ENCODE measurements at places on chromosomes 4 and X.

DNA sequence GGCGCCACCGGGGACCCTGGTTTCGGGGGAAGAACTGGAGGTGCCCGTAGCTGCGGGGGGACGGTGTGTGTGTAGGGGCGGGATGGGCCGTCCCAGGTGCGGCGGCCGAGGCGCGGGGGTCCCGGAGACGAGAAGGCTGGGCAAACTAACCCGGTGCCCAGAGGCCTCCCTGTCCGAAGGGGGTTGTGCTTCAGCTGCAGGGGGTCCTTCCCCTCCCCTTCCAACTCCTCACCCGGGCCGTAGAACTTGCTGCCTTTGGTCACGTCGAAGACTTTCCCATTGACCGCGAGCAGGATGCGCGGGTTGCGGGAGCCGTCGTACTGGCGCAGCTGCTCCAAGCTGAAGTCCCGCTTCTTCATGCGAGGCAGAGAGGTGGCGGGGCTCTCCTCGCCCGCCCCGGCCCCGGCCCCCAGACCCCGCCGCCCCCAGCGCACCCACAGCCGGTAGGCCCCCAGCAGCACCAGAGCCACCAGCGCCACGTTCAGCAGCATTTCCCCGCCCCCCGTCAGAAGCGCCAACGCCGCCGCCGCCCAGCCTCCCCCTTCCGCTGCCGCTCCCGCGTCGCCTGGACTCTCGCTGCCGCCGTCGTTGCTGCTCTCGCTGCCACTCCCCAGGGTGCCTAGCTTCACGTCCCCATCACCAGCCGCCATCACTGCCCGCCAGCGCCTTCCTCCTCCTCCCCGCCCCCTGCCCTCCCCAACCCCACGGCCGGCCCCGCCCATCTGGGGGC, at the start of gene PGRMC2:
TSS of gene PGRMC2 (minus strand) at position 673 of the 730 bp plus-strand sequence. CDS start at position 650, 23 bp downstream.
- no peak for DNase-seq

GRCh38 chrX:675955-676295, 45.3 kb downstream of the SHOX start:
- DNase-seq, result no peak

DNA sequence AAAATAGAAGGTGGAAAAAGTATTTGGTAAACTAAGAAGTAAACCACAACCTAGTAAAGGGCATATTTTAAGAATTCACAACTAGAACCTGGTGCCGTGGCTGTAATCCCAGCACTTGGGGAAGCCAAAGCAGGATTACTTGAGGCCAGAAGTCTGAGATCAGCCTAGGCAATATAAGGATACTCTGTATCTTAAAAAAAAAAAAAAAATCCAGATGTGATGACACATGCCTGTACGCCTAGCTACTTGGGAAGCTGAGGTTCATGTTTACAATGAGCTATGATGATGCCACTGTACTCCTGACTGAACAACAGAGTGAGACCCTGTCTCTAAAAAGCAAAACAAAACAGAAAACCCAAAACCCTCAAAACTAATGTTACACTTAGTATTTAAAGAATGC, 294.9 kb upstream of the ZCCHC13 start:
- no peak for DNase-seq

- no peak for DNase-seq
These were observed 45.8 kb downstream of the BCORL1 start for GRCh38 chrX:130028196-130028595.

DNA sequence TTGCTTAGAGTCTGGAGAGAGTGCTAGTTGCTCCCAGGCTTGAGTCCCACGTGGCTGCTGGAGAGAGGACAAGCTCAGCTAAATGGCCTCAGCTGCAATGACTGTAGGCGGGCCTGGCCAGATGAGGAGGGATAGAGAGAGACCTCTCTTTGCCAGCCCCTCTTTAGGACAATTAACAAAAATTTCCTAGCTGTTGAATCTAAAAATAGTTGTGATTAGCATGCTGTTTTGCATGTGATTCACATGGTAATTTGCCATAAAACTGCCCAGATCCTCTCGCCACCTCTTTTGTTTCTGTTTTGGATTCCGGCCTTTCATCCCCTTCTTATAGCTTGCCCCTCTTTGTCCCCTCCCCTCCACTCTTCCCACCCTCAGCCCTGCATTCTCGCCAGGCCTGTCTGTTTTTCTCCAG, 28.9 kb upstream of the PRPS1 start:
- DNase-seq, result no peak

GRCh38 chrX:13473442-13474163, 95.8 kb upstream of the EGFL6 start:
- DNase-seq, result no peak

DNA sequence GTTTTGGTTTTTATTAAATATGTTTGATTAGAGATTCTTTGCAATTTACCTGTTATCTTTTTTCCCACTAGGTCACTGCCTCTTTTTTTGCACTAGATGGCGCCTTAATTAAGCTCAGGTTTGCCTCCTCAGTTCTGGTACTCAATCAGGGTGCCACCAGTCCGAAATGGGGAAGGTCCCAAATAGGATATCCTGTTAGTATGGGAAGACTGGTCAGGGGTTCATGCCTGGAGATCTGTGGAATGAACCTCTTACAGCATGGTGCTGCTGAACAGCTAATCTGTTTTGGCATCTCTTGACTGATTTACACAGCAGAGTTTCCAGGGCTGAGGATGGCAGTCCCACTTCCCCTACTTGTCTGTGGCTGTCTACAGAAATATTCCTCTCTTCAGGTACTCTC, 24.2 kb upstream of the VSIG1 start:
- no peak for DNase-seq

DNA sequence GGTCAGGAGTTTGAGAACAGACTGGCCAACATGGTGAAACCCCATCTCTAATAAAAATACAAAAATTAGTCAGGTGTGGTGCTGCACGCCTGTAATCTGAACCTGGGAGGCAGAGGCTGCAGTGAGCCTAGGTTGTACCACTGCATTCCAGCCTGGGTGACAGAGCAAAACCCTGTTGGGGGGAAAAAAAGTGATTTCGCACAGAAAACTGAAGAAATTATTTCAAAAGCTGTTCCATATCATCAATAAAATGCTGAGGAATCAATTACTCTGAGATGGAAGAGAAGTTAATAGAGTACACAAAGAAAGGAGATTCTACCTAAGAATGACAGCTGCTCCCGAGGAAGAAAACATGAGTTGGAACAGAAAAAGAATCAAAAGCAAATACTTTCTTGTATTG, 95.9 kb downstream of the PDGFC start:
- DNase-seq, result no peak

GRCh38 chr4:169164669-169165415, 105.9 kb downstream of the SH3RF1 start:
- no peak for DNase-seq

DNA sequence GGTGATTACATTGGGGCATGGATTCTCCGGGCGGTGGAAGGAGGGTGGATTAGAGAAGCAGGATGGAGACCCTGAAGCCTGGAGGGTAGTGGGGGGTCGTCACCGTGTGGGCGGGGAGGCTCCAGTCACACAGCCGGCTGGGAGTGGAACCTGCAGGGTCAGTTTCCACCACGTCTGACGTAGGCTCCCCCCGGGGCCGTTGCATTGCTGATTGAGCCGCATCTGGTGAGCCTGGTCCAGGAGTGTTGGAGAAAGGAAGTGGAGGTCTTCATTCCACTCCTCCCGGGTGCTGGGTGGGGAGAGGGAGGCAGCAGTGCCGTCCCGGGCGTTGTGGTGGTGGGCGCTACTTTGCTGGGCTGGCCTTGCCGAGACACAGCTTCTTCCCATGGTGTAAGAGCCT, 28.1 kb downstream of the TBC1D14 start:
- DNase-seq, result no peak

- DNase-seq, result no peak
These were observed 191.3 kb downstream of the MID1IP1 start for GRCh38 chrX:38992441-38993096.

DNA sequence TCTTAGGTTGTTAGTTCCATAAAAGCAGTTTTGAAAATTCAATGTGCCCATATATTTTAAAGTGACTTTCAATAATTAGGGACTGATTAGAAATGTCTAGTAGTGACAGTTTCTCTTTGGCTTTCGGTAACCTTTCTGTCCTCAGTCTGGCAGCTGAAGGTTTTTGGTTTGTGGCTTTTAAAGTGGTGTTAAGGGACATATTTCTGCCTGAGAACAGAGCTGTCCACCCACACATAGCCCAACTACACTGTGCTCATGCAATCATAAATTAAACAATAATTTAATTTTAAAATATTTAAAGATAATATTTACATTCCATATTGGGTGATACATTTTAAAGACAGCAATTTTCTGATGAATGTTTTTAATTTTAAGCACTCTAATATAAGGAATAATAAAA, 335.0 kb upstream of the TENM3 start:
- no peak for DNase-seq

DNA sequence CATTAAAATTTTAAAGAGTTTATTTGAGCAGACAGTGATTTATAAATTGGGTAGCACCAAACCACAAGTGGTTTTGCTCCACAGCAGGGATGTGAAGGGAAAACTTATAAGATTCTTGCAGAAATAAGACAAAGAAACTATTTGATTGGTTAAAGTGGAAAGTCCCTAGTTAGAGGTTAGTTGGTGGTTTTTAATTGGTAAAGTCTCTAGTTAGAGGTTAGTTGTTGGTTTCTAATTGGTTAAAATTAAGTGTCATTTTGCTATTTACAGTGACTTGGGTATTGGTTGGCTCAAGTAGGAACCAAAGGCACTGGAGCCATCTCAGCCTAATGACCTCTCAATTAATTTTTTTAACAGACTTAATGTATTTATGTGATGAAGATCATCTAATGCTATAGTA, 23.0 kb downstream of the ATG4A start:
- DNase-seq, result no peak

GRCh38 chr4:107906458-107907100, 24.8 kb upstream of the CYP2U1 start:
- peak; percentile 56 for DNase-seq

- DNase-seq, result no peak
These were observed 20.3 kb upstream of the CTBP1 start for GRCh38 chr4:1269209-1269608.

DNA sequence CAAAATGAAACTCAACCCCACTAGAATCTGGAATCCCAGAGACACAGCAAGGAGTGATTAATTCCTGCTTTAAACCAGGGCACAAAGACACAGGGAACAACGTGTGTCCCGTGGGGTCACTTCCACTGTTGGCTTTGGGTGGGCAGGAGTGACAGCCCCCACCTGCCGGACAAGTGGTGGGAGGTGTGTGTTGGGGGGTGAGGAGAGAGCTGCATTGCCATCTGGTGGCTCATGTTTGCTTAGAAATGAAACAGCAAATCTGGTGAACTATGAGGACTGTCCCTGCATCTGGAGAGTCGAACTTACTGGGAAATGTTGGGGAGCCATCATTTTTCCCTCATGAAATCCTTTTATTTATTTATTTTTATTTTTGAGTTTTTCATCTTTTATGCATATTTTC, 75.9 kb upstream of the AFAP1 start:
- no peak for DNase-seq

GRCh38 chr4:75634951-75635350, 4.6 kb upstream of the CDKL2 start:
- DNase-seq, result no peak

GRCh38 chr4:16777726-16778125, 120.7 kb downstream of the LDB2 start:
- no peak for DNase-seq

- no peak for DNase-seq
These were observed 15.5 kb downstream of the P2RY8 start for GRCh38 chrX:1521459-1521956.

DNA sequence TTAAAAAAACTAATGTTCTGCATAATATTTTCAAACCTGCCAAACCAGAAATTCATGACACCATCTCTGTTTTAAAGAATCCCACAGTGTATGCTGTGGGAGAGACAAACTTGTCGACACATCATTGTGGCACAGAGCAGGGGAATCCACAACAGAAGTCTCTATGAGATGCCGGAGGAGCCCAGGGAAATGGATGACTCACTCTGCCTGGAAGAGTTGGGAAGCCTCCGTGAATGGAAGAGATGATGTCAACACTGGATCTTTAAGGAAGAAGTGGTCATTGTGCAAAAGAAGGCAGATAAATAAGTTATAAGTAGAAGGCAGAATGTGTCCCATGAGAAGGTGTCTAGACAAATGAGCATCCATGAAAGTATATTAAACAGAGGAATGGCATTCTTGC, 595.1 kb downstream of the RAB28 start:
- DNase-seq, result no peak

- no peak for DNase-seq
These were observed 2.9 kb downstream of the ADRA2C start for GRCh38 chr4:3768842-3769641.

DNA sequence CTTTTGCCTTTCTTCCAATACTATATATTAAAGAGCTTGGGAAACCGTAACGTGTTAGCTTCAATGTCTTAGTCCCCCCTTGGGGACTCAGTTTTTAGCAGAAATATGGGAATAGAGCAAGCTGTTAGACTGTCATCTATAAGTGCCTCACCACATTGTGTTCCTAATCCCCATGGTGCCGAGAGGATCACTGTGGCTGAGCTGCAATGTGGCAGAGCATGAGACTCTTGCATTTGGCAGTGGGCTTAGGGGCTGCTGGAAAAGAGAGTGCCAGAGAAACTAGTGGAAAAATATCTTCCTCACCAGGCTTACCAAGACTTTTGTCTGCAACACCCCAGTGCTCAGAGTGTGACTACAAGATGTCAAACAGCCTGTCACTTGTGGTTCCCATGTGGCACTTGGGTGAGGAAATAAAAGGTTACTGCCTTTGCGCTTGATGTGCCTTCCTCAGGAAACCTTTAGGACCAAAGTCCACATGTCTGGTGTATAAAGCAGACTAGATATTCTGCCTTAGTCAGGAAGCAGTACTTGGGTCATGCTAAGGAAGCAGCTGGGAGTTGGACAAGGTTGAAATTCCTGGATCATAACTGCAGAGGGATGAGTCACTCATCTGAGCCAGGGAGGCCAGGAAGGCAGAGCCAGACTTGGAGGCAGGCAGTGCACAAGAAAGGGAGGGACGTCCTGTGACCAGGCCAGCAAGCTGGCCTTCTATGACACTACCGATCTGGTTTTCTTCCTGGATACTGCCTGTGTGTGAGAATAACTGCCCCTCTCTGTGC, 9.7 kb upstream of the MAGEA4 start:
- DNase-seq, result no peak

GRCh38 chr4:15213302-15213970, 211.2 kb downstream of the CPEB2 start:
- no peak for DNase-seq

DNA sequence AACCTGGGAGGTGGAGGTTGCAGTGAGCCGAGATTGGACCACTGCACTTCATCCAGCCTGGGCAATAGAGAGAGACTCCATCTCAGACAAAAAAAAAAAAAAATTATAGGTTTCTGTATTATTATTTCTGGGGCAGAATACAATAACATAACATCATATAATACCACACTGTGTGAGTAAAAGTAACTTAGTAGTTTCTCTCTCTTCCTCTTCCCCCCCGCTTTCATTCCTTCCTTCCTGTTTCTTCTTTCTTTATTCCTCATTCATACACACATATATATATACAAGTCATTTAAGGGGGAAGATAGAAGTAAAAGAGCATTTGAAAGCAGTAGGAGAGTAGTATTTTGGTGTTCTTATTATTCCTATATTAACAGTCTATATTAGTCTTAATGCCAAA, 55.9 kb upstream of the FHDC1 start:
- DNase-seq, result no peak

GRCh38 chr4:15481961-15482745, 12.5 kb downstream of the CC2D2A start:
- DNase-seq, result no peak

GRCh38 chrX:11619441-11619840, 46.3 kb downstream of the ARHGAP6 start:
- DNase-seq, result no peak
